Spinal cord (tissue), 10 donors: ENCODE measurements at places on chromosomes 5 and 9. TPM values are rescaled to one million over a fixed set of nuclear protein-coding genes. Genes with fewer than 3 reads are reported as not detected.

DNA sequence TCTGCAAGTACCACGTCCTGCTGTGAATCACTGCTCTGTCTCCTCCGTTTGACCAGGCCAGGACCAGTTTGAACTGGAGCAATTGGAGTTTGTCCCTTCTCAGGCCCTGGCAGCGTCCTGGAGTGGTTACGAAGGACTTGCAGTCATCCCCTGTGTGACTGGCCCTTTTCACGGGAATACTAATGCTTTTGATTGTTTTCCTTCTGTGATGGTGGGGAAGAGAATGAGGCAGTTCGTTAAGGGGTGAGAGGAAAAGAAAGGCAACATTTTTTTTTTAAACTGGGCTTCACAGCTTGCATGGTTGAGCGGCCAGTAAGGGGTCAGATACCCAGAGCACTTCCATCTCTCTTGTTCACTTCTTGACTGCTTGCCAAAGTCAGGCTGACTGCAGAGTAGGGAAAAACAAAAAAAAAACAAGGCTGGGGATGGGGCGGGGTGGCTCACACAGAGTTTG is 153.5 kb upstream of the STK32A start:
- H3K36me3 ChIP-seq = no peaks in the 10 kb centered on the region
- H3K4me1 ChIP-seq = peaks cover 14% of the 10 kb centered on the region
- no peaks in the 10 kb centered on the region for H3K27me3 ChIP-seq

- no peak overlapping the region for H3K4me3 ChIP-seq
- H3K27ac ChIP-seq = peak overlapping the region; percentile 61
- H3K4me1 ChIP-seq = no peaks in the 10 kb centered on the region
- no peaks in the 10 kb centered on the region for H3K27me3 ChIP-seq
- no peaks in the 10 kb centered on the region for H3K36me3 ChIP-seq
Measured at GRCh38 chr5:76524868-76525267, 98.3 kb downstream of the F2RL2 start.

PCDHB14 gene
- polyA plus RNA-seq = 15.4 TPM

DNA sequence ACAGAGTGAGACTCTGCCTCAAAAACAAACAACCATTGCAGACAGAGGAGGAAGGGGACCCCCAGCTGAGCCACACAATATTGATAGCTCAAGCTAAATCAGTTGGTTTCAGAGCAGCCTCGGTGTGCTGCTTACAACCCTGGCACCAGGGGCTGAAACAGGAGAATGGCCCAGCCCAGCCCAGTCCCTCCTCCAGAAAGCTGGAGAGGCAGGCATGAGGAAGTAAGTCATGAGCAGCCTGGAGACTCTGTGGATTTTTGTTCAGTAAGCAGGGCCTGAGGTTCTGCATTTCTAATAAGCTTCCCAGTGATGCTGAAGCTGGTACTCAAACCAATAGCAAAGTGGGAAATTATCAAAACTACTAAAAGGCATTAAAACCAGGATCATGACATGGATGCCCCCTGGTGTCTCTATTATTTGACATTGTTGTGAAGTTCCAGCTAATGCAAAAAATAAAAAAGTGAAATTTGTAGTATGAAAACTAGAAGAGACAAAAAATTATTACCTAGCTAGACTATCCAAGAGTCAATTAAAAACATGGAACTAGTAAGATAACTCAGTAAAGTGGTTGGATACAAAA is 14.2 kb downstream of the PRRT1B start:
- peaks cover 15% of the 10 kb centered on the region for H3K27me3 ChIP-seq
- H3K27ac ChIP-seq = no peak overlapping the region
- no peaks in the 10 kb centered on the region for H3K4me1 ChIP-seq
- peaks cover 15% of the 10 kb centered on the region for H3K36me3 ChIP-seq
- no peak overlapping the region for H3K4me3 ChIP-seq

DNA sequence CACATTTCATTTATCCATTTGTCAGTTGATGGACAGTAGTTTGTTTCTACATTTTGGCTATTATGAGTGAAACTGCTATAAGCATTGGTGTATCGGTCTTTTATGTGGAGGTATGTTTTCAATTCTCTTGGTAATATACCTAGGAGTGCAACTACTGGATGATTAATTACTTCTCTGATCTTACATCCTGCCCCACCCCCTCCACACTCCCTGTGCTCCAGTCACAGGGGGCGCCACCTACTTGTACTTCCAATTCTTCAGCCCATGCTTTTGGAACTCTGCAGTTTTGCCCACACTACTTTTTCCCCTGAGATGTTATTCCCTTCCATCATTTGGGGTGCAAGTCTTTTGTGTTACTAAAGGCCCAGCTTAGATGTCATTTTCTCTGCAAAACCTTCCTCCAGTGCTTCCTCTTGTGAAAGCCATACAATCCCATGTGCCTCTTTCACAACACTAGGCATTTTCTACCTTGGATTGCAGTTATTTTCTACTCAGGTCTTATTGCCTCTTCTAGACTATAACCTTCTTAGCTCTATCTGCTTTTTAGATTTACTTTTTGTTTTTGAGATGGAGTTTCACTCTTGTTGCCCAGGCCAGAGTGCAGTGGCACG is 42.1 kb downstream of the SEC61B start:
- peaks cover 11% of the 10 kb centered on the region for H3K4me1 ChIP-seq
- H3K36me3 ChIP-seq = no peaks in the 10 kb centered on the region
- H3K4me3 ChIP-seq = no peak overlapping the region
- no peak for DNase-seq
- H3K27ac ChIP-seq = no peak overlapping the region

GRCh38 chr9:90921104-90921503 is 119.5 kb downstream of the SYK start:
- no peak overlapping the region for H3K4me3 ChIP-seq
- H3K4me1 ChIP-seq = peaks cover 21% of the 10 kb centered on the region
- no peaks in the 10 kb centered on the region for H3K36me3 ChIP-seq
- peak; percentile 62 for DNase-seq
